ENCODE measurements at places on chromosomes 7 and 10. TPM values are rescaled to one million over a fixed set of nuclear protein-coding genes. Genes with fewer than 3 reads are reported as not detected.

DNA sequence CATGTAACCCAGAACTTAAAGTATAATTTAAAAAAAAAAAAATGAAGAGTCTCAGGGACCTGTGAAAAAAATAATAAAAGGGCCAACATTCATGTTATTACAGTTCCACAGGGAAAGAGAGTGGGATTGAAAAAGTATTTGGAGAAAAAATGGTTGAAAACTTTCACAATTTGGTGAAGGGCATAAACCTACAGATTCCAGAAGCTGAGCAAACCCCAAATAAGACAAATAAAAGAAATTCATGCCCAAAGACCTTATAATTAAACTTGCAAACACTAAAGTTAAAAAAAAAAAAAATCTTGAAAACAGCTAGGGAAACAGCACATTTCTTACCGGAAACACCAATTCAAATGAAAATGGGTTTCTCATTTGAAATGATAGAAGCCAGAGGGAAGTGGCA lies 19.9 kb downstream of the VPS41 start:
- DNase-seq: no peak

DNA sequence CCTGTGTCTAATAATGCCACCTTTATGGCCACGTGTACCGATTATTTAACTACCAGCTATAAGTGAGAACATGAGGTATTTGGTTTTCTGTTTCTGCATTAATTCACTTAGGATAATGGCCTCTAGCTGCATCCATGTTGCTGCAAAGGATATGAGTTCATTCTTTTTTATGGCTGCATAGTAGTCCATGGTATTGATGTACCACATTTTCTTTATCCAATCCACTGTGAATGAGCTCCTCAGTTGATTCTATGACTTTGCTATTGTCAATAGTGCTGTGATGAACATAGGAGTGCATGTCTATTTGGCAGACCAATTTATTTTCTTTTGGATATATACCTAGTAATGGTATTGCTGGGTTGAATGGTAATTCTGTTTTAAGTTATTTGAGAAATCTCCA lies 96.4 kb downstream of the SLC25A40 start:
- DNase-seq: no peak

DNA sequence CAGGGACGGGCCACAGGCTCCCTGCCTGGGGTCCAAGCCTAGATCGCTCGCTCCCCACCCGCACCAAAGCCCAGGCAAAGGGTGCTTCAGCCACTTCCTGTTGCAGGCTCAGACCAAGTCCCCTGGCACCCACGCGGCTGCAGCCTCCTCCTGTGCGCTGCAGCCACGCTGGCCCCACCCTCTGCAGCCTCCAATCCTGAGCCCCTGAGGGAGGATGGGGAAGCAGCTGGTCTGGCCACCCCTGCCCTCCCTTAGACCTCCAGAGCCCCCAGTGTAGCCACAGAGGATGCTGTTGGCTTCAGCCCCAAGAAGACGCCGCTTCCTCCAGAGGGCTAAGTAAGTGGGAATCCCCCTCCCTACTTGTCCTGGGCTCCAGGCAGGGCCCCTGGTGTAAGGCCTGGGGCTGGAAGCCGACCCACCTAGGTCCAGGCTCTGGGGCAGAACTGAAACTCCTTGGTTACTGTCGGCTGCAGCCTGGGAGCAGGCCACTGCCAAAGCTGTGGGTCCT lies 9.4 kb downstream of the LIMK1 start:
- DNase-seq: peak; percentile 52

GRCh38 chr7:91543646-91544045 lies 279.4 kb downstream of the FZD1 start:
- no peak for DNase-seq

GRCh38 chr7:47485640-47486435 lies 96.1 kb downstream of the TNS3 start:
- DNase-seq: peak; percentile 83

The PVRIG gene
- 0.17 TPM for total RNA-seq

GRCh38 chr10:24446739-24447138 lies 237.8 kb downstream of the KIAA1217 start:
- DNase-seq: no peak

GRCh38 chr7:107318523-107319160 lies 149.8 kb downstream of the HBP1 start:
- DNase-seq: no peak

The CCDC3 gene
- total RNA-seq: 4.6 TPM

DNA sequence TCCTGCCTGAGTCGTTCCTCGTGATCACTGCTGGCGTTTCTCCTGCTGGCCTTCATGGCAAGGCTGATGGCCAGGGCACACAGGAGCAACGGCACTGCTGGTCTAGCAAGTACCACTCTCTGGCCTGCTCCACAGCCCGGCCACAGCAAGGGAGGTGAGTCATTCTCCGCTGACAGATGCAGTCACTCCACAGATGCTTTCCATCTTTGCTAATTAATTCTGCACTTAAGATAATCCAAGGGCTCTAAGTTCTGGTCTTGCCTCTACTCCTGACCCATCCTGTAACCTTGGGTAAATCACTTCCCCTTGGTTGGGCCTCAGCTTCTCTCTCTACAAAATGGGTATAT lies 244.4 kb downstream of the RPS24 start:
- no peak for DNase-seq

GRCh38 chr7:54781134-54781920 lies 22.3 kb upstream of the SEC61G start:
- no peak for DNase-seq

- no peak for DNase-seq
These were observed 9.9 kb downstream of the TWIST1 start for GRCh38 chr7:19107356-19108146.

DNA sequence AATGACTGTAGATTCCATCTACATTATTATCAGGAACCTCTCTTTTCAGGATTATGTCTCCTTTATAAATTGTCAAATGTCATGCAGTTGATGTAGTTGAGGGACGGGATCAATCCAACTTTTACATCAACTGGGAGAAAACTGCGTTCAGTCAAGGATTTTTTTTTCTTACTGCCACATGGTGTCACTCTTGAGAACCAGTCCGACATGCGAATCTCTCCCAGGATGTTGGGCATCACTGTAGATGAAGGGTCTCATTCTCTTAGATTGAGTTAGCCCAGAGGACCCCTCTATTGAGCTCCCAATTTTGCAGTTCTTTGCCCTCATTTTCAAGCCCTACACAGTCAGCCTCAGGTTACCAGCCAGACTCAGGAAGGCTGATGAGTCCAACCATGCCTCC lies 120.3 kb upstream of the PTPRZ1 start:
- no peak for DNase-seq

- DNase-seq: no peak
These were observed 3.1 kb downstream of the DAGLB start for GRCh38 chr7:6444516-6445269.

GRCh38 chr10:69512901-69513300 lies 60.3 kb downstream of the NEUROG3 start:
- no peak for DNase-seq

DNA sequence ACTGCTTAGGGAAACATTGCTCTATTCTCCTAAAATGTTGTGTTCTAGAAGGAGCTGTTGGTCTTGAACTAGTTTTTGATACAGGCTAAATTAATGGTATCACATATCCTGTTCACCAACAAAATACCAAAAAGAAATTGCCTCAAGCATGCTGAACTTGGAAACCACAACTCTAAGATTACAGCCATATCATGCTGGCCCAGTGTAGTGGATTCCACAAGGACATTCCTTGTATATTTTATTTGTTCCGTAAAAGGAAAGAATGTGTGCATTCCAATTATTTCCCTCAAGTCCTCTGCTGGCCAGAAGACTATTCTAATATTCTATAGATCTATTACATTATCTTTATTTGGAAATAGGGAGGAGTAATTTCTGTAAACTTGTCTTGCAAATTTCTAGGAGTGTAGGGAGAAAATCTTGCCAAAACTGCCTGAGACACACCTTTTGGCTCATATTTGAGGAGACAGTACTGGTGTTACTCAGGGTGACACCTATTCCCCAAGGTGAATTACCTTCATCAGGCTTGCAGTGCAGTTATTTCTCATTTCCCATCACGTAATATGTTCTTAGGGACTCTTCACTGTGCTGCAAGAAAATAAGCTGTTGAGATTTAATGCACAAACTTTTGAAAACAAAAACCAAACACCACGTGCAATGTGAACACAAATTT lies 1.9 kb upstream of the NEBL start:
- DNase-seq: no peak

The GPR85 gene
- 0.06 TPM for total RNA-seq

DNA sequence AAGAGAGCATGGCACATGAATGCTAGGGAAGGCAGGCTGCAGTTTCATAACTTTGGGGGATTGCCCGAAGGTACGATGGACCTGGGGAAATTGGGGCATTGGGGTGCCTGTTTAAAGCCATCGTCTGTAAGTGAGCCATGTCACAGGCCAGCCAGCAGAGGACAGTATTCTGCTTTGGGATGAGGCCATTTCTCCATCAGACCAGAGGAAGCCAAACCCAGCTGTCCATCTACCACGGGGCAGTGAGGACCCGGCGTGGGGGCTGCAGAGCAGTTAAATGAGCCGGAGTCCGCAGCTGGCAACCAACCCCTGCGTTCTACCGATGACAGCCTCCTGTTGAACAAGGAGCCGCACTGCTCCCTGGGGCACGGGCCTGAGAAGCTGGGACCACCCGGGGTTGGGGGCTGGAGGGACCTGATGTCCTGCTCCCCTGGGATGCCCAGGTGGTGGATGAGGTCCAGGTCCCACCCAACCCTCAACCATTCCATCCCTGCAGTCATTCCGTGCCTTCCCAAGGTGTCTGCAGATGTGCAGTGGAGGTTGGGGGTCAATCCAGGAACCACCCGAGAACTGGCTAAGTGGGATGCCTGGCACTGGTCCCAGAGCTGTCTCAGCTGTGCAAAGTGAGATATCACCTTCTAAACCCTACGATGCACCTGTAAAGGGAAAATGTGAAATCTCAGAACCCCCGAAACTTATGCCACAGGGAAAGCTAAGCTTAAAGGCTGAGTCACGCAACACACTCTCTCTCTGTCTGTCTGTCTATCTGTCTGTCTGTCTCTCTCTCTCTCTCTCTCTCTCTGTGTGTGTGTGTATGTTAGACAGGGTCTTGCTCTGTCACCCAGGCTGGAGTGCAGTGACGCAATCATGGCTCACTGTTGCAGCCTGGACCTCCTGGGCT lies 12.1 kb upstream of the RHBDD2 start:
- peak; percentile 47 for DNase-seq

DNA sequence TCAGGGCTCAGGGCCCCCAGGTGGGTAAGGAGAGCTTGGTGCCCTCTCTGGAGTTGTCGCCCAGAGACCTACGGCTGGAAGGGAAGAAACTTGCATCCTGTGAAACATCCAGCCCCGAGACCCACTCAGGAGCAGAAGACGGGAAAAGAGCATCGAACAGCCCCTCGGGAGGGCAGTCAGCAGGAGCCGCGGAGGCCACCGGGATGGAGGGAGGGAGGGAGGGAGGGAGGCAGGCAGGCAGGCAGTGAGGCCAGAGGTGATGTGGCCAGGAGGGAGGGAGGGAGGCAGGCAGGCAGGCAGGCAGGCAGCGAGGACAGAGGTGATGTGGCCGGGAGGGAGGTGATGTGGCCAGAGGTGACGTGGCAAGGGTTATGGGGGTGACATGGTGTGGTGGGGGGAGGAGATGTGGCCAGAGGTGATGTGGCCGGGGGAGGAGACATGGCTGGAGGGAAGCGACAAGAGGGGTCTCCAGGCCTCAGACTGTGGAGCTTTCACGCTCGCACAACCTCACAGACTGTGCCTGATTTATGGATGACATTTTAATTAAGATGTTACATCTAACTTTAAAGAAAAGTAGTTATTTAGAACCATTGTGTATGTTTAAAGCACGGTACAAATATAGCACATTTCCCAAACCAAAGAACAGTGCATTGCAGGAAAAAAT lies 141.1 kb downstream of the DIP2C start:
- no peak for DNase-seq

GRCh38 chr10:34094961-34095360 lies 720.1 kb downstream of the PARD3 start:
- no peak for DNase-seq

GRCh38 chr7:137241655-137242360 lies 101.7 kb downstream of the PTN start:
- no peak for DNase-seq

DNA sequence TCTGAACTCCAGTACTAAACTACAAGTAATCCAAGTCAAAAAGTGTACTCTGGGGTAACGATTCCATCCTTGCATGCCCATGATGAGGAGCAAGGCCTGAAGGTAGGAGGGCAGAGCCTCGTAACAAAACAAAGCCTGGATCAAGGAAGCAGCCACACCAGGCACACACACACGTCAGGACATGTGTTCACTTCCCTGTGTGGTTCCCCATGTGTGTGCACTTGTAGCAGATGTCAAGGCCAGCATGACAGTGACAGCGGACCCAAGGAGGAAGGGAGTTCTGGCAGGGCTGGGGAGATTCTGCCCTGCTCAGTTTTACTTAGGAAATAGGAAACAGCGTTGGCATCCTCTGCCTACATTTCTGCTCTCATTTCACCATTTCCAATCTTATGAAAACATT lies 92.8 kb downstream of the ALOX5 start:
- no peak for DNase-seq

- no peak for DNase-seq
These were observed 17.0 kb upstream of the TRIM8 start for GRCh38 chr10:102627291-102627735.

The IL2RA gene
- 1.7 TPM for total RNA-seq

The GBX1 gene
- not detected for total RNA-seq

The NUTM2B gene
- 0.31 TPM for total RNA-seq

- no peak for DNase-seq
These were observed 156.4 kb downstream of the PRPF18 start for GRCh38 chr10:13743101-13743693.

- no peak for DNase-seq
These were observed 457.6 kb downstream of the SEMA3D start for GRCh38 chr7:84729284-84729683.

- no peak for DNase-seq
These were observed 55.5 kb downstream of the HGF start for GRCh38 chr7:81714306-81714705.

DNA sequence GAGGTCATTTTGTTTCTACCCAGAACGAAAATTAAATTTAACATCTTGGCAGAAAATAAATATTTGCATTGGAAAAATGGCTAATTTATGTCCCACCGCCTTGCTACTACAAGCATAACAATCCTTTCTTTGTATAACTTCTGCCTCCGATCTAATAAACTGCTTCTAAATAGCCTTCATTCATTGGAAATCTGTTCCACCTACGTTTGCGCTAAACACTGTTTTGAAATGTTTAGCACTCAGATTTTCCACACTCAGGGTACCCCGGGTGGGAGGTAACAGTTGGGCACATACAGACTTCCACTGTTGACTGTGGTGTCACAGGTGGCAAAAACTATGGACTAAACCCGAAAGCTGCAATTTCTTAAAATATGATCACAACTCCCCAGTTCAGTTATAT lies 96.4 kb downstream of the FGFR2 start:
- no peak for DNase-seq

DNA sequence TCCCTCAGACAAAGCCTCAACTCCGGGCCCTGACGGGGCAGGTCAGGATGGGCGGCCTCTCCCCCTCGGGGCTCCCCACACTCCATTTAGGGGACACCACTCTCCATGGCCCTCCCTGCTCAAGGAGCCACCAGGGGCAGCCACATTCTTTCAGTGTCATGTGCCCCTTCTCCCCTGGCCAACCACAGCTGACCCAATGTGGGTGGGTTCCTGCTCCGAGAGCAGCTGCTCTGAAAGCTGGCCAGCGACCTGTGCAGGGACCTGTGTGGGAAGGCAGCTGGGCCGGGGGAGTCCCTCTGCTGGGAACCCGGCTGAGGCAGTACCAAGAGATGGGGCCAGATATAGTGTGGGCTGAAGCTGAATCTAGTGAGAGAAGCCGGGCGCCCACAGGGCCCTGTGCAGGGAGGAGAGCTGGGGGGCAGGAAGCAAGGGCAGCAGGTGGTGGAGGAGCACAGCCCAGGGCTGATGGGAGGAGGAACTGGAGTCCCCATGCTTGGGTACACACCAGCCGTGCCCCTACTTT lies 40.6 kb upstream of the NPFFR1 start:
- no peak for DNase-seq

The C7orf25 gene
- 4.4 TPM for total RNA-seq

GRCh38 chr10:88117869-88118632 lies 254.6 kb downstream of the PTEN start:
- no peak for DNase-seq

Measured in right lobe of liver (tissue), 6 donors.